ENCODE measurements at places on chromosomes 11 and 22.
A peak's percentile ranks its signal among the peaks of the same experiment; 100 is the strongest.

DNA sequence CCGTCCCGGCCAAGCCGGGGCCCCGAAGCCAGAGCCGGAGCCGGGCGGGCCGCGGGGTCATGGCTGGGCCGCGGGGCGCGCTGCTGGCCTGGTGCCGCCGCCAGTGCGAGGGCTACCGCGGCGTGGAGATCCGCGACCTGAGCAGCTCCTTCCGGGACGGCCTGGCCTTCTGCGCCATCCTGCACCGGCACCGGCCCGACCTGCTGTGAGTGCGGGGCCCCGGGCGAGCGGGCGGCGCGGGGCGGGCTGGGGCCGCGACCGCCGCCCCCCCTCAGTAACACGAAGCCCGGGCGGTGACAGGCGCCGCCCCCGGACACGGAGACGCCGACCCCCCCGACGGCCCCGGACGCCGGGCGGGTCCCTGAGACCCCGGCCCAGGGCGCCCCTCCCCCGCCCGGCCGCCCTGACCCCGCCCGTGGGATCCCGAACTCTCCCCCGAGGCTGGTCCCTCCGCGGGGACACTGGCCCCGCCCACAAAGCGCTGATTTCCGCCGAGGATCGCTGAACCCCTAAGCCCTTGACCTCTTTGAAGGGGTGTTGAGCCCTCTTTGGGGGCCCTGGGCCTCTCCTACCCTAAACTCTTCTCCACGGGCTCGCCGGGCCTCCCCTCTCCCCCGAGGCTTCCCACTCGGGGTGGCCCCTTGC, 389 bp downstream of the MICALL1 start:
- no peak for DNase-seq

DNA sequence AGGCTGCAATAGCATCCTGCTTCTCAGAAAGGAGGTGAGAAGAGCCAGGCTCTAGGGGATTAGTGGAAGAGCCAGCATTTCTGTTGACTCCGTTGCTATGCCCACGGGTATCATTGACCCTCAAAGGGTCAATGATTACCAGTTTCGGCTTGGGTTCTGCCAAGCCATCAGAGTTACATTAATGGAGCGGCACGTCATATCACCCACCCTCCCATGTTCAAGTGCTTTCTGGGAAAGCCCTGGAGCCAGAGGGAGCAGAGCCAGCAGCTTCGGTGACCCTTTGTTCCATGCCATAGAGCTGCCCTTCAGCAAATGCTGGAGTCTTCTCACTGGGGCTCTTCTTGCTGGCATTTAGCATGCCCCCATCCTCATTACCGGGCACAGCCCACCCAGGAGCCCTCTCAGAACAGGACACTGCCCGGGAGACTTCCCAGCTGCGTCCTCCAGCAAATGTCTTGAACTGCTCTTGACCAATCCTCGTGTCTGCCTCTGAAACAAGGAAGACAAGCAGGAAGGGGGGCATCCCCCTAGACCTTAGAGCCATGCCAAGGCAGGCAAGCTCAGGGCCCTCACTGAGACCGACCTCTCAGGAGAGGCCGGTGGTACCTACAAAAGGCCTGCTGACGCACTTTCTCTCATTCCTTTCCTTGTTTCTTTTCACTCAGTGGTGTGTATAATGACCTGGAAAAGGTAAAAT, 14.6 kb downstream of the KCNJ1 start:
- DNase-seq: no peak

DNA sequence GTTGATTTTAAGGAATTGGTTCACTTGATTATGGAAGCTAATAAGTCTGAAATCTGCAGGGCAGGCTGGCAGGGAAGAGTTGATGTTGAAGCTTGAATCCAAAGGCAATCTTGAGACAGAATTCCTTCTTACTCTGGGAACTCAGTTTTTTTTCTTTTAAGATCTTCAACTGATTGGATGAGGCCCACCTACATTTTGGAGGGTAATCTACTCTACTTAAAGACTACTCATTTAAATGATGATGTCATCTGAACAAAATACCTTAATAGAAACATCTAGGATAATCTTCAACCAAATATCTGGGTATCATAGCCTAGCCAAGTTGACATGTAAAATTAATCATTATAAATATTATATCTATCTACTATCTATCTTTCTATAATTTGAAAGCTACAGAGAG, 163.2 kb downstream of the PGR start:
- no peak for DNase-seq

GRCh38 chr11:132422722-132423121, 1052.3 kb downstream of the NTM start:
- DNase-seq: no peak

- no peak for DNase-seq
These were observed 4.9 kb upstream of the SLC16A8 start for GRCh38 chr22:38088629-38089473.

DNA sequence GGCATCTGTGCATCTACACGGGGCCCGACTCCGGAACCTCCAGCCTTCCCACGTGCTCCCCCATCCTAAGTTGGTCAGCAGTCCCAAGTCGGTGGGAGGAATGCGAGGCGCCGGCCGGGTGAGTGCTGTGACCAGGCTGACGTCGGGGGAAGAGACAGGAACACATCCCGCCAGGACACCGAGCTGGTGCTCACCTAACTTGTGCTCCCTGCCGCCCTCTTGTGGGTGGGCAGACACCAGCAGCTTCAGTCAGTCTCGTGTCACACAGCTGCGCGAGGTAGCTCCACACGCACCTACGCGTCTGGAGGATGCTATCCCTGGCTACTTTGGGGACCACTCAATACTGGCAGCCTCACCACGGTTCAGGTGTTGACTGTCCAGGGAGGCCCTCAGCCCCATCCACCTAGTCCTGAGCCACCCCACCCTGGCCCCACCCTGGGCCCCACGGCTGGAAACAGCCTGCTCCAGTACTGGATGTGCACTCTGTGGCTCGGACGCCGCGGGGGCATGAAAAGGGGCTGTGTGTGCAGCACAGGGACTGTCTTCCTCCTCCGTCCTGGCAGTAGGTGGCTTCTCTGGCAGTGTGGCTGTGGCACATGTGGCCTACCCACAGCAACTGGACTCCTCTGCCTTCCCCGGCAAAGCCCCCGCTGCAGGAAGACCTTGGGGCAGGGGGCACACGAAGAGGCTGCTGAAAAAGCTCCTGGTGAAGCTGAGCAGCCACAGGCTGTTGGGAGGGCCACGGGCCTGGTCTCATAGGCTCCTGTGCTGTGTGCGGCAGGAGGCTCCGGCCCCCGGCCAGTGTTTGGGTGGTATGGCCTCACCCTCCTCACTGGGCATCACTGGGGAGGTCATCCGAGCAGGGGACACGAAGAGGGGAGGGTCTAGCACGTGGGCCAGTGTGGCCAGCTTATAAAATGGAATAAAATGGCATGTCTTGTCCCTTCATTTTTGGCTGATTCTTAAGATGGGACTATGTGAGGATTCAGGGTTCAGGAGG, 11.2 kb upstream of the BID start:
- DNase-seq: no peak

GRCh38 chr11:12184699-12185098, 74.3 kb downstream of the MICAL2 start:
- DNase-seq: no peak

DNA sequence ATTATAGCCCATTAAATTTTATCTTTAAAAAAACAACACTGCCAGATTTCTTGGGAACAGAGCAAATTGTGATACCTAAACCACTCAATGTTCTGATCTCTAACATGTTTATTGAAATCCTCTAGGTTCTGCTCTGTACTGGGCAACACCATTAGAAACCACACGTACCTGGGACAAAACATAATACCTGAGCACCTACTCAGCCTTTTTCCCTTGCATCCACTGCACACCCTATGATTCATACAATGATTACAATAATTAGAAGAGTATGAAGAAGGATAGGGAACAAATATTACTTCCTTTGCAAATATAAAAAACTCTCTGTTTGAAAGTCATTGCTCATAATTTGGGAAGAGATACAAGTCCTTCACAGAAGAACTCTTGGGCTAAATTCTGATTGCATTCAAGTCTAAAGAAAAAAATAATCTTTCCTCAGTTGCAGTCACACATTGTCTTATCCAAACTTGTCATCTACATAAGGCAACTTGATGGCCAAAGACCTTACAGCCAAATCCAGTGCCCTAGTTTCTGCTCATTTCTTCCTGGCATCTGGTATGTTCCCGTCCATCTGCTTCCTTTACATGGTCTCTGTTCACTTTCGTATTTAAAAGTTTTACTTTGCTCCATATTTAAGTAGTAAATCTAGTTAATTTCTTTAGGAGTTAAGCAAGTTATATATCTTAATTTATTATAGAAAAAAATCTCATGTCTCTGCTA, 407.4 kb downstream of the LRRC4C start:
- DNase-seq: no peak

- DNase-seq: peak; percentile 54
These were observed 31.3 kb upstream of the WNT7B start for GRCh38 chr22:46008291-46008690.

DNA sequence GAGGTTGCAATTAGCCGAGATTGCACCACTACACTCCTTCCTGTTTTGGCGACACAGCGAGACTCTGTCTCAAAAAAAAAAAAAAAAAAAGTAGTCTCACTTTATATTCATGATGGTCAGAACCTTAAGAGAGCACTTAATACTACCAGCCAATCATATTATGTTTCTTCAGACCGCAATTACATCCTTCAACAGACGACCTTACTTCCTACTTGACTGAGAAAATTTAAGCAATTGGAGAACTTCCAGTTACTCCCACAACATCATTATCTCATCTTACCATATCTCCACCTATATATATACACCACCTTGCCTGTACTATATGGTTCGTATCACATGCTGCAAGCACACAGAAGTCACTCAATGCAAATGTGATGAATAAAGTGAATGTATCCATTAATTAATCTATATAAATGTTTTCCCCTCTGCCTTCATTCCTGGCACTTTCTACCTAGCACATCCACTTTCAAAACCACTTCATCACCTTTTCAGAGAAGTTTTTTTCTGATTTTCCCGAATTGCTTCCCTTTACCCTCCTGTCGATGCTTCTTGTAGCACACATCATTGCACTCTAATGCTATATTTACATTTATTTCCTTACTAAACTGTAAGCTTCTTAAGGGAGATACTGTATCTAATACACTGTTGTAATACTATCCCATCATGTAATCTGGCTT, 13.8 kb downstream of the ATP5MG start:
- DNase-seq: no peak

DNA sequence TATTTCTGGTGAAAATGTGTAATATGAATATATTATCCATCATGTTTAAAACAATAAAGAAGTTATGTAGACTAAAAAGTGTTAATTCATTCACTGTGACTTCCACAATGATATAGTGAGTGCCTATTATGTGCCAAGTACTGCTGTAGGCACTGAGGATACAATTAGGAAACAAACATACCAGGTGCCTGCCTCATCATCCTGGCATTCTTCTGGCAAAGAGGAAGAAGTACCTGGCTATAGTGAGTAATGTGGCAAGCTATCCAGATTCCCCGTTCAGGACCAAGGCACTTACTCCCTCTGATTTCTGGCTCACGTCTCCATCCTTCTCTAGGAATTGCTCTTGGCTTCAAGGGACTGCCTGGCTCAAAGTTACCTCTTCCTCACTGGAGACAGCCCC, 77.5 kb upstream of the CLMP start:
- no peak for DNase-seq

- DNase-seq: no peak
These were observed 308.7 kb downstream of the C11orf87 start for GRCh38 chr11:109730669-109731068.
